Kidney epithelial cell (primary cell): ENCODE measurements at places on chromosomes 1 and 21.

DNA sequence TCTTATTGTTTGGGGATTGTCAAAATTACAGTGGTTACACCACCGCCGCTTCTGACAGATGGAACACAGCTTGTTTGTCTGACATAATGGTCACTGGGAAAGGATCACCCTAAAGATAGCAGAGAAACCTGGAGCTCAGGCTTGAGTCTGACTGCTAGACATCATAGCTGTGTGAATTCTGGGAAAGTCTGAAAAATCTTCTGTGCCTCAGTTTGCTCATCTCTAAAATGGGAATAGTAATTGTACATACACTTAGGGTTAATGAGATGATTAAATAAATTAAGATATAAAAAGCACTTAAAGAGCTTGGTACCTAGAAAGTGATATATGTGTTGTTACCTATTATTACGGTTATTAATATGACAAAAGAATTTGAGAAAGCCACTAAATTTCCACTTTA is 39.7 kb upstream of the NRIP1 start:
- DNase-seq = no peak

DNA sequence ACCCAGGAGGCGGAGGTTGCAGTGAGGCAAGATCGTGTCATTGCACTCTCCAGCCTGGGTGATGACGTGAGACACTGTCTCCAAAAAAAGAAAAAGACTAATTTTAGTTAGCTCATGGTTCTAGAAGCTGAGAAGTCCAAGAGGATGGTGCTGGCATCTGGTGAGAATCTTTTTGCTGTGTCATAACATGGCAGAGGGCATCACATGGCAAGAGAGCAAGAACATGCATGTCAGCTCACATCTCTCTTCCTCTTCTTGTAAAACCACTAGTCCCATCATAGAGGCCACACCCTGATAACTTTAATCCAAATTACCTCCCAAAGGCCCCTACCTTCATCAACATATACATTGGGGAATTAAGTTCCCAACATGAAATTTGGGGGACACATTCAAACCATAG is 13.8 kb upstream of the CNN3 start:
- DNase-seq = no peak

DNA sequence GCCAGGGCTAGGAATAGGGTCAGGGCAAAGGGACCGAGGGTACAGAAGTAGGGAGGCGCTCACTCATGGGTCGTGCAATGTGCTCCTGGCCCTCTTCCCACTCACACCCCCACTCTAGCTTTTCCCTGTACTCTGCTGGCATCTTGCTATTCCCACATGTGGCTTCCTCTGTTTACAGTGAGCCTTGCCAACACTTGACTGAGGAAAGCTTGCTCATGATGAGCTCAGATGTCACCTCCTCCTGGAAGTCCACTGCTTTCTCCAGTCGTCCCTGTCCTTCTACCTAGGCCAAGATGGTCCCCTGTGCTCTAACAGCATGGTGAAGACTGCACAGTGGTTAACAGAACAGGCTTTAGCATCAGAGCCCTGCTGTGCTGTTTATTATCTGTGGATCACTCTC is 8.0 kb upstream of the RIMS3 start:
- no peak for DNase-seq

DNA sequence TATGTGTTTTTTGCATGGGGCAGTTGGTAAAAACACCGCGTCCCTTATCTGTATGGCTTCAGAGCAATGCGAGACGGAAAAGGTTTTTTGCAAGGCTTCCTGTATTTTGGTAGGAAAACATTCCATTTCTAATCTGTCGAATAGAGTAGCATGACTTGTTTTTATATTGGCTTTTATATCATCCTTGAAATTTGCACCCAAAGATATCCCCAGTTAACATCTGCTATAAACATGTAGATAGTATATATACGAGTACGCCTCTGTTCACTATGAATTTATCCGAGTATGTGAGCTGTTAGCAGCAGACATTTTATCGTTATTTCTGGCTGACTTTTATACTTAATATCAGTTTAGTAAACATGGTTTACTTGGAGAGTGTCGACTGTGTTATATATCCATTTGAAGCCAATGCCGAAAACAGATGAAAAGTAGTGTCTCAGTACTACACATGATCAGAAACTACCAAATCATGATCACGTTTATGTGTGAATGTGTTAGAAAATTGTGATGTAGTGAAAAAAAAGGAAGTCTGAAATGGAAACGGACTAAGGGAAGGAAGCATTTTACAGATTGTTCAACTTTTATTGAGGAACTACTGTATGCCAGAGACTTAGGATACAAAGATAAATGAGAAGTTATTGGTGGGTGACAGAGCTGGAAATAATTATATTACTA is 1.0 kb downstream of the LEPR start:
- DNase-seq = no peak

DNA sequence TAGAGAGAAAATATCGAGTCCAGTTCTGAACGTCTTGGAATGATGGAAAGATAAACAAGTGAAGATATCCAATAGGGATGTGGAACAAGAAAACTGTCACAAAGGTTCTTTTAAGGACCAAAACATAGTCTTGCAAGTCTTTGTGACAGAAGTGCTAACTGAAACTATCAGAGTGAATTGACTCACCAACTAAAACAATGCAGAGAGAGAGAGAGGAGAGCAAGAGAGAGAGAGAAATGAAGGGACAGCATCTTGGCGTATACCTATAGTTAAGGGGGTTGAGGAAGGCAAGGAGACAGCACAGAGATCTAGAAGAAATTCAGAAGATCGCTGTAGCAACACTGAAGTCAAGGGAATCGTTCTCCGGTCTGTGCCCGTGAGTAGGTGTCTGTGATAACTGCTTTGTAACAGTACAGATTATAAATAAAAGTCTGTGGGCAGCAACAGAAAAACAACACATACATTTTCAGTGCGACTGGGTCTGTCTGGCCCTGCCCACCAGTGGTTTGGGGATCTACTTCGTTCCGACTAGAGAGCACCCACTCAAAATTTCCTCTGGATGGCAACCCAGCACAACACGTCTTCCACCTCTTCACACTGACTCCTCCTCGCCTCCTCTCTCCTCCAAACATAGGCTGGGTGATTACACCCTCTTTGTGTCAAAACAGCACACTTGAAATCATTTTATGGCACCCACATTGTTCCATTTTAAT is 4.8 kb upstream of the COA6 start:
- no peak for DNase-seq

- DNase-seq = no peak
These were observed 2.3 kb upstream of the ADARB1 start for GRCh38 chr21:45071874-45072737.
